Activated CD4-positive, alpha-beta T cell treated with anti-CD3 and anti-CD28 coated beads, Interleukin-2, amount 10 ng/mL, durations not matched to agents 7 days and 5 days (primary cell): ENCODE measurements at places on chromosomes 11 and 22. TPM values are rescaled to one million over a fixed set of nuclear protein-coding genes. Genes with fewer than 3 reads are reported as not detected.

The RRP7A gene
- total RNA-seq = 57.5 TPM

The LDHAL6A gene
- 0.15 TPM for total RNA-seq

The PPP2R5B gene
- total RNA-seq = 12.0 TPM

The SLC25A45 gene
- total RNA-seq = 40.9 TPM

The PYGM gene
- total RNA-seq = 4.3 TPM

The MS4A6A gene
- not detected for total RNA-seq

The CDKN1C gene
- 0.29 TPM for total RNA-seq

The ASCL2 gene
- 0.40 TPM for total RNA-seq

The OR8G1 gene
- total RNA-seq = not detected

The RFPL2 gene
- 0.30 TPM for total RNA-seq

The IRF7 gene
- 152 TPM for total RNA-seq

The HBG2 gene
- not detected for total RNA-seq

The SCGB1A1 gene
- total RNA-seq = not detected

The CD248 gene
- 2.5 TPM for total RNA-seq

The PRAME gene
- not detected for total RNA-seq

The NPAS4 gene
- 0.52 TPM for total RNA-seq

The TREH gene
- not detected for total RNA-seq

The ISX gene
- total RNA-seq = not detected

The OR2AT4 gene
- not detected for total RNA-seq

The MOGAT2 gene
- not detected for total RNA-seq
